ENCODE measurements at places on chromosomes 16 and 17.

- DNase-seq: no peak
Measured at GRCh38 chr17:45070001-45070400, 8.9 kb downstream of the NMT1 start.

DNA sequence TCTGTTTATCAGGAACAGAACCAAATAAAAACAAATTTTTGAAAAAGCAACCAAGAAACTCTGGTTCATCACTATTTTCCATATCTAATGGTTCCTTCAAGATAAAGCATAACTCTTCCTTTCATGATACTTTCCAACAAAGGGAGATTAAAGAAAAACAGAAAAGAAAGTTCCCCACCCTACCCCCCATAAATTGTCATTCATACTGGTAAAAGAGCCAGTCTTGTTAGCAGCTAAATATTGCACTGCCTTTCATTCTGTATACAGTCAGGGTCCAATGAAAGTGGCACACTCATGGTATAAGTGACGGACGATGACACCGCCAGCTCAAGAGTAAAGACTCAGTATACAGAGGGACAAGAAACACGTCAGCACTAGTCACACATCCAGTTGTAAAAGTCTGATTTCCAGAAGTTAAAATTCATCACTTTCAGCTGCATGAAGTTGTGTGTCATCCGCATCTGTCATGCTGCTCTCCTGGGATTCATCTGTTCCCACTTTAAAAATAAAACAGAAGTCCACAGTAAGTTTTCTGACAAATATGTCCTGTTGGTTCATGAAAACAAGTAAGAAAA is 68.5 kb downstream of the CDC27 start:
- no peak for DNase-seq

DNA sequence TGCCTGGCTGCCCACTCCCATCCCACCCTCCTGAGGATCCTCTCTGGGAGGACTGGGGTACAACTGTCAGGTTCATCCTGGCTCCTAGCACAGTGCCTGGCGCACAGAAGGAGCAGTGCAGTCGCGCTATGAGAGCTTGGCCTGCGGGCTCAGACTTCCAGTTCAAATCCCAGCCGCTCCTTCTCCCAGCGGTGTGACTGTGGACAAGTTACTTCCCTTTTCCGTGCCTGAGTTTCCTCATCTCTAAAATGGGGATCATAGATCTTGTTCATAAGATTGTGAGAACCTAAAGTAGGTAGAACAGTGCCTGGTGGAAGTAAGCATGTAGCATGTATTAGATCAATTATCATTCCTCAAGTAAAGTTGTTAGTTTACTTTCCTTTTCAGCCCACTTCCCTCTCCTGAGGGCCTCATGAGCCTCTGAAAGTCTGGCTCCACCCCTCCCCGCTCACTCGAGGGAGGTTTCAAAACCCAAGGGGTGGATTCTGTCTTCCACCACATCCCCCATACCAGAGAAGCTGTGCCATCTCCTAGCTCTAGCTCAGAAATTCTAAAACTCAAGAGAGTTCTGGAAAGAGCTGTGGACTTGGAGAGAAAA is 19.9 kb upstream of the COL1A1 start:
- DNase-seq: no peak

GRCh38 chr16:73878611-73879010 is 418.0 kb upstream of the PSMD7 start:
- no peak for DNase-seq

- no peak for DNase-seq
Measured at GRCh38 chr16:59688006-59688405, 953.9 kb upstream of the GOT2 start.

- no peak for DNase-seq
Measured at GRCh38 chr17:10337136-10337535, 35.7 kb downstream of the MYH13 start.

Data from cortex of kidney (tissue), 1 donor.